NCI-H2171 (cell line): ENCODE measurements at places on chromosomes 4 and X.

- no peak for DNase-seq
Observed at GRCh38 chrX:7606039-7606652, 236.8 kb upstream of the VCX start.

GRCh38 chrX:13968198-13968597 lies 61.5 kb downstream of the GEMIN8 start:
- DNase-seq, result no peak

DNA sequence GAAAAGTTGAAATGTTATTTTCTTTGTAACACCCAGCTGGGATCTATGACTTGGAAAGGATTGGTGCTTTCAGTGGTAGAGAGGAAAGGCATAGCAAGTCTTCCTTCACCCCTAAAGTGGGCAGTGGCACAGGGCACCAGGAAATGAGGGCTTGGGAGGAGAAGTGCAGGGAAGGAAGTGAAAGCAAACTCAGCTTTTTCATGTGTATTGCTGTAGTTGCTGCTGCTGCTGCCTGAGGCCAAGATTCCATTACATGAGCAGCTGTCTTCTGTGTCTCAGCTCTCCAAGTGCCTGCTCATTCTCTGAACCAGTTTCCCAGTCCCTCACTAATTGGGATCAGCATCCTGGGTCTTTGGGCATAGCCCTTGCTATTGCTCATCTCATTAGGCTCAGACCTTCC lies 2.6 kb downstream of the HCCS start:
- no peak for DNase-seq

- no peak for DNase-seq
Observed at GRCh38 chr4:1412376-1413203, 6.3 kb upstream of the NKX1-1 start.

DNA sequence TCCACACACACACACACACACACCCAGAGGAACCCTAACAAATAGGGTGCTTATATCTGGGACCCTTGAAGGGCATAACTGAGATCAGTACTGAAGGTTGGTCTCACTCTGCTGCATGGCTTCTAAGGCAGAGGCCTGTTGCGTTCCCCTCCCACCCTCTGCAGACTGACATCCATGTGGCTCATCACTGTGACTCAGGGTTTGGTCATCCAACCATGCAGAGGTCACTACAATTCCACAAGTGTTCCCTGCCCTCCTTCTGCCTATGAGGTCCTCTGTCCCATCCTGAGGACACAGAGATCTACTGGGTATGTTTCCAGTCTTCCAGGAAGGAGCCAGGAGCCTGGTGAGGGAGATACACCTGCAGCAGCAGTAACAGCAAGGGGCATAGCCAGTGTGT lies 55.8 kb downstream of the XAGE2 start:
- no peak for DNase-seq

DNA sequence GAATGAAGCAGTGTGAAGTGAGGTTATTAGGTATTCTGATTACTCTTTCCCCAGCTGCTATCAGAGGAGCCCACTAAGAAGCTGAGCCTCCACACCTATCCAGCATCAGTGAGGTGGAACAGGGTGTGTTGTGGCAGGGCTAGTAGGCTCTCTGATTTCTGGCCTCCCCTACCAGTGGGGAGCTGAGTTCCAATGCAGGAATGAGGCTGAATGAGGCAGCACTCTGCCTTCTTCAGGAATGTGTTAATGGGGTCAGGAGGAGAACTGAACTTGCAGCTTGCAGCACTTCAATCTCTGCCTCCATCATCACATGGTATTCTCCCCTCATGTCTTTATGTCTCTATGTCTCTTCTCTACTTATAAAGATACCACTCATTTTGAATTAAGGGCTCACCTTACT lies 26.9 kb downstream of the SOX3 start:
- no peak for DNase-seq

DNA sequence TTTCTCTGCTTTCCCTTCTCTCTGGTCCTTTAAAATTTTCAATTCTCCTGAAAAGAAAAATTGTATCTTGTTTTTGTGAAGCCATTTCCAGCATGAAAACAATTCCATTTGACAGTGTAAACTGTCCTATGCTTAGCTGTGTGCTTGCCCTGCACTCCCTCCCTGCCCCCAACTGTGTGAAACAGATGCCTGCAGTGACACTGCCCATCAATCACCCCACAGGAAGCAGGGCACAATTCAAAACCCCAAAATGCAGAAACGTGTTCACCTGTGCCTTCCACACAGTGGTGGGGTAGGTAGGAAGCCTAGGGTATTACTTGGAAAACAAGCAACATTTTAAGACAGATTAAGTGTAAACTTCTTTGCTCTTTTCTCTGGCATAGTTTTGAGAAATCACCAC lies 6.2 kb upstream of the FHDC1 start:
- DNase-seq, result no peak

- DNase-seq, result no peak
Observed at GRCh38 chr4:8279321-8280157, 10.0 kb downstream of the HTRA3 start.

- DNase-seq, result no peak
Observed at GRCh38 chr4:156939139-156939538, 32.5 kb downstream of the PDGFC start.

- no peak for DNase-seq
Observed at GRCh38 chrX:102651242-102652011, at the start of gene GPRASP1. Gene GPRASP1 (plus strand): TSS chrX:102651483. CDS start chrX:102653914, 2,431 bp downstream.

GRCh38 chr4:145785391-145786008 lies 105.6 kb downstream of the C4orf51 start:
- DNase-seq, result no peak

- DNase-seq, result no peak
Observed at GRCh38 chr4:13891544-13891939, 264.0 kb upstream of the BOD1L1 start.

- no peak for DNase-seq
Observed at GRCh38 chrX:39814391-39814790, 283.4 kb downstream of the BCOR start.

DNA sequence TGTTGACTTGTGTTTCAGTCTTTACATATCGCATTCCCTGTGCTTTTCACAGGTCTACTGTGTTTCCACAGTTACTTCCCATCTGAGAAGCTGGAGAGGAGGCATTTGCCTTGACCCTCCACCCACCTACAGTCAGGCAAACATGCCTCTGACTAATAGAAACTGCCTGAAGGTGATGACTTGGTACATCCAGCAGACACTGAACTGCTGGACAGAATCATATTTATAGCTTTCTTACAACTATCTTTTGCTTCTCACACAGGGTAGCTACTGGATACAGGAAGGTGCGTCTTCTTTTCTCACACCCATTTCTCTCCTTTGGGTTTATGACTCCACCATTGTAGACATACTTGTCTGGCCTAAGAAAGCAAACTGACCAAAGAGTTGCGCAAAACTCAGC lies 58.0 kb downstream of the VGLL1 start:
- DNase-seq, result no peak

- DNase-seq, result no peak
Observed at GRCh38 chr4:1091561-1091995, 21.8 kb downstream of the RNF212 start.

DNA sequence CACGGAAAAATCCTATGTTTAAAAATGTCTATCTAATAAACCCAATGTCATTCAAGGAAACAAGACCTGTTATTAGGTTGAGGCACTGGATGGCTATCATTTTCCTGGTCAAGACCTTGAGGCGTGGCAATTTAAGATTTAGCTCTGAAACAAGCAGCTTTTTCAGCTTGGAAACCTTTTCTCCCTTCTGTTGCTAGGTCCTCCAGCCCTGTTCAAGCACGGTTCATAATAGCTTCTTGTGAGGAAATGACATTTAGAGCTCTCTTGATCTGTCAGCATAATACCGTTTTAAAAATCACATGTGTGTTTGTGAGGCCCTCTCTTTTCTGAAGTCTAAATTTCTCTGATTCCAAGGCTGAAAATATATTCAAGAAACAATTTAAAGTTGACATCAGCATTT lies 133.6 kb upstream of the GRPR start:
- DNase-seq, result no peak

GRCh38 chr4:25509646-25510045 lies 132.6 kb downstream of the ANAPC4 start:
- no peak for DNase-seq

DNA sequence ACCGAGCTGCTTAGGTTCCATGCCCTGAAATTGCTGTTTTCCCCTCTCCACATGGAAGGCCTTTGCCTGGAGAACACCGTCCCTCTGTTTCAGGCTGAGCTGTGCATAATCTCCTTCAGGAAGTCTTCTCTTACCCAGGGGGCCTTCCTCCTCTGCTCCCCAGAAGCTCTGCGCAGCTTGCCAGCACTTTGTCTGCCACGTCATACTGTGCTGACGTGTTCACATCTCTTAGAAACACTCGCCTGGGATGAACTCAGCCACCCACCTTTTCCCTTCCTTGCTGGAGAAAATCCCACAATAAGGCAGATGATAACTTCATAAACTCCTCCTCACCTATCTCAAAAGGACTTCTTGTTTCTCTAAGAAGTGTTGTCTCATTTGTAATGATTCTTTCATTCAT lies 110.7 kb downstream of the ARHGAP10 start:
- DNase-seq, result no peak

- DNase-seq, result no peak
Observed at GRCh38 chrX:262381-262909, 18.7 kb upstream of the PLCXD1 start.

GRCh38 chr4:7498446-7499200 lies 63.9 kb upstream of the PSAPL1 start:
- no peak for DNase-seq

DNA sequence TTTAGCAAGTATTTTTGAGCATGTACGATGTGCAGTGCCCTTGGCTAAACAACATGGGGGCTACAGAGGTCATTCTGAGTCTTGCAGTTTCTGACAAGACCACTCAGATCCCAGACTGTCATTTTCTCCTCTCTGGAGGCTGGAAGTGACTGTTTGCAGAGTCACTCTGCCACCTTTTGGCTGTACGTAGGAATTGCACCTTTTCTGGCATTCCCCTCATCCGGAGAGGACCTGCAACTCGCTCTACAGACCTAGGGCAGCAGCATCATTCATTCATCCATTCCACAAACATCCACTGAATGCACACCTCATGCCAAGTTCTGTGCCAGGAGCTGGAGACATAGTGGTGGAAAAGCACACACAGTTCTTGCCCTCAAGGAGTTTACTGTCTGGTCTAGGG lies 160.4 kb upstream of the GPR101 start:
- no peak for DNase-seq

DNA sequence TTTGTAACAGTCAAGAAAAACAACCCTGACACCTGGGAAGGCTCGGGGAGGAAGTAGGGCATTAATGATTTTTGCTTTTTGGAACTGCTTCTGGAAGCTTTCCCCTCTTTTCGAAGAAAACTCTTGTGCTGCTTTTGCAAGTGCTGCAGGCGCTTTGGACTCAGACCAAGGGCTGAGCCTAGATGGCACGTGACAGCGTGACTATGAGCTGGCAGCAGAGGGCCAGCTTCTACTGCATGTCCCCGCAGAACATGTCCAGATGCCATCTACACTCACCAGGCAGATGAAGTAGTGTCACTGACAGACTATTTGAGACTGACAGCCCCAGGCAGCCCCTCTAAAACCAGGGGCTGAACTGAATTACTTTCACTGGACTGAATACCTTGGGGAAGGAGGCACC lies 6.2 kb downstream of the NR0B1 start:
- DNase-seq, result no peak

- DNase-seq, result no peak
Observed at GRCh38 chrX:153901753-153902140, 2.7 kb upstream of the AVPR2 start.

DNA sequence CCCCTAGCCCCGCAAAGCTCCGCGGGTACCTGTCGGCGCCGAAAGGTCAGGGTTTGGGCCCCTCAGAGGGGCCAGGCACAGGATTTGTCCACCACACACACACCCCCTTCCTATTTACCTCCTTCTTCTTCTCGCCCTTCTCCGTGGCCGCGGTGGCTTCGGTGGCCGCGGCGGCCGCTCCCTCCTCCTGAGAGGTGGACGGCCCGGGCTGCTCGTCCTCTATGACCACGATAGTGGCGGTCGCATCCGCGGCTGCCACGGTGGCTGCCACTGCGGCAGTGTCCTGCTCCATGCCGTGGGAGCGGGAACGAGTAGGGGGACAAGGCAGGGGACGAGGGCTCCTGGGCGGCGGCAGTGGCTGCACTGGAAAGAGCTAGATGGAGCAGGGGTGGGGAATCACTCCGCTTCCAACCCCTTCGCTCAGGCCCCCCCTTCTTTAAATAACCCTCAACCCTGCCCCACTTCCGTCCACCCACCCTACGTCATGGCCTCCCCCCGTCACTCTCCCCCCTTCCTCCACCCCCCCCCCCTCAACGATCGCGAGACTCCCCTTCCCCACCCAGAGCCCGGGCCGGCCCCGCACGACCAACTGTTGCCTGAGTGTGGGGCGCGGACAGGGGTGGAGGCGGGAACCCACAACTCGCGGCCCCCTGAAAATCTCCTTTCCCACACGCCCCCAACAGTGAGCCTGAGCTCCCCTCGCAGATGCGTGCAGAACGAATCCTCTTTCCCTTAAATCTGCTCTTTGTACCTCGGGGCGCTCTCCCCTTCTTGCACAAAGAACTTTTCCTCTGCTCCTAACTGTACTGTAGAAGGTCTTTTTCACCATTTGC lies at the start of gene SMARCA1:
Gene SMARCA1, minus strand, starts transcription at position 412 of the 833 bp plus-strand sequence. Its CDS starts 120 bp downstream, at position 292.
- DNase-seq, result peak; percentile 30

GRCh38 chrX:17206584-17206983 lies 168.4 kb upstream of the NHS start:
- DNase-seq, result no peak

DNA sequence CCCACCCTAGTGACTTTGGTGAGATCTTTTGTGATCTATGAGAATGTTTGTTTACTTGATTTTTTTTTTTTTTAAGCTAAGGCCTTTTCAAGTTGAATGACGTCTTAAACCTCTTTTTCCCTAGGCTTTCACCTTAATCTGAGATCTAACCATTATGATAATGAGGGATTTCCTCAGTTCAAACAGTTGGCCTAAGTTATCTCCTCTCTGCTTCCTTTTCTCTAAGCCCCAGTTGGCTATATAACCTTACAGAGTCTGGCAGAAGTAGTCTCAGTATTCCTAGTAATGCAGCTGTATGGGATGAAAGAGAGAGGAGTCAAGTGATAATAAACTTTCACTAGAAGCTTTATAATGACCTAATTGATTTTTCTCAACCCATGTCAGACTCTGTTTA lies 99.0 kb downstream of the STIM2 start:
- DNase-seq, result no peak

DNA sequence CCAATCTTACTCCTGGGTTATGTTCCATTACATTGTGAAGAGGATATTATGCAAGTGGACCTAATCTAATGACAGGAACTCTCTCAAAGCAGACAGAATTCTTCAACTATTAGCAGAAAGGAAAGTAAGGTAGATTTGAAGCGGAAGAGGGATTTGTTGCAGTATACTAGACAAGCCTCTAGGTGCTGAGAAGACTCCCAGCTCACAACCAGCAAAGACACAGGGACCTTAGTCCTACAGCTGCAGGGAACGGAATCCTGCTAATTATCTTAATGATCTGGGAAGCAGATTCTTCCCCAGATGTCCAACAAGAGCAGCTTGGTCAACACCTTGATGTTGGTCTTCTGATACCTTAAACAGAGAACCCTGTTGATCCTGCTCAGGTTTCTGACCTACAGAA lies 73.6 kb downstream of the STK32B start:
- no peak for DNase-seq

GRCh38 chrX:101450085-101450484 lies 35.2 kb upstream of the ARMCX4 start:
- no peak for DNase-seq

GRCh38 chrX:96929036-96929435 lies 45.3 kb downstream of the RPA4 start:
- peak; percentile 48 for DNase-seq

GRCh38 chr4:149102765-149103164 lies 660.6 kb upstream of the NR3C2 start:
- no peak for DNase-seq

GRCh38 chr4:78174891-78175290 lies 117.8 kb downstream of the FRAS1 start:
- DNase-seq, result no peak
